ENCODE measurements at places on chromosomes 1 and 21. TPM values are rescaled to one million over a fixed set of nuclear protein-coding genes. Genes with fewer than 3 reads are reported as not detected.

The TLCD4 gene
- under 0.01 TPM for total RNA-seq

The PRR9 gene
- not detected for total RNA-seq

The SV2A gene
- total RNA-seq: 23.4 TPM

The SYPL2 gene
- total RNA-seq: 1.7 TPM

The IFNLR1 gene
- under 0.01 TPM for total RNA-seq

The C1orf167 gene
- total RNA-seq: not detected

Data from myometrial cell (primary cell).